ENCODE measurements at places on chromosomes 2 and 18.

- peak; percentile 79 for DNase-seq
These were observed 871.8 kb downstream of the SLC4A3 start for GRCh38 chr2:220499225-220499624.

DNA sequence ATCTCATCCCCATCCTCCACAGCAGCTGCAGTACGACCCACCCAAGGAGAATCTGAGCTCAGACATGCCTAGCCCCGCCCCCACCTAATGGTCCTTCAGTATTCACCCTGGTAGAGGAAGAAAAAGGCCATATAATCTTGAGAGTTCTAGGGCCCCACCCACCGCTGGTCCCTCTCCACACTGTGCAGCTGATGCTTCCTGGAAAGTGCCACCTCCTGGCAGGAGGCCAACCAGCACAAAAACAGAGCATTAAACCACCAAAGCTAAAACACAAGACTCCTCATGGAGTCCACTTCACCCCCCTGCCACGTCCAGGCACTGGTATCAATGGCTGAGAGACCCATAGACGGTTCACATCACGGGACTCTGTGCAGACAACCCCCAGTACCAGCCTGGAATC, 40.7 kb downstream of the MC4R start:
- DNase-seq: no peak

DNA sequence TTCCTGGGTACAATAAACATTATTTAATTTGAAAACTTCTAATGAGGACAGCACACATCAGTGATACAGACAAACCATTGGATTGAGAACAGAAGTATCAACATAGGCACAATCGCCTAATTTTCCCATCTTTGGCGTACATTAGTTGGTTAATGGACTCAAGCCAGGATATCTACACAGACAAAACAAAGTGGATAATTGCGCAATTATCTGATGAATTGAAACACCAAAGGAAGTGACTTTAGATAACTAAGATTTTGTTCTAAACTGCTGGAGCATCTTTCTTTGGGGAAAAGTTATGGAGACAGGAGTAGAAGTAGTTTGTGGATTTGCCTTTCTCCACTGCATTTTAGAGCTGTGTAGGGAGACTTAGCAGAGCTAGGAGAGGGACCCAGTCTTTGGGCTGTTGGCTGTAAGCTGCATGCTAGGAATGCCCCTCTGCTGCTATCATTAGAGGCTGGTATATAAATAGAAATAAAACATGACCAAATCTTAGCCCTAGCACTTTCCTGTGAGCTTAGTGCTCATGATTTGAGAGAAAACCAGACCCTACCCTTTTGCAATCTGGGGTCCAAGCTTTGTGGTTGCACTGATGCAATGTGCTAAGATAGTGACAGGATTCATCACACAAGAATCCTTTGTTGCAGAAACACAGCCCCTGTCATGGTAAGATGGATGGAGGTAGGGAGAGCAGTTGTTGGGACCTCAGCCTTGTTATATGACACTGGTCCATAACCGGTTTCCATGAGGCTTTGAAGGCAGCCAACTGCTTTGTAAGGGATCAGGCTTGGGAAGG, 264.5 kb upstream of the PIK3C3 start:
- no peak for DNase-seq

- peak; percentile 43 for DNase-seq
These were observed 66.9 kb downstream of the ATAD2B start for GRCh38 chr2:23859983-23860382.

GRCh38 chr2:214604861-214605260, 194.0 kb downstream of the VWC2L start:
- peak; percentile 59 for DNase-seq

- DNase-seq: no peak
These were observed 67.6 kb upstream of the RBBP8 start for GRCh38 chr18:22865354-22866116.

- no peak for DNase-seq
These were observed 112.2 kb downstream of the CPO start for GRCh38 chr2:207051385-207051965.

DNA sequence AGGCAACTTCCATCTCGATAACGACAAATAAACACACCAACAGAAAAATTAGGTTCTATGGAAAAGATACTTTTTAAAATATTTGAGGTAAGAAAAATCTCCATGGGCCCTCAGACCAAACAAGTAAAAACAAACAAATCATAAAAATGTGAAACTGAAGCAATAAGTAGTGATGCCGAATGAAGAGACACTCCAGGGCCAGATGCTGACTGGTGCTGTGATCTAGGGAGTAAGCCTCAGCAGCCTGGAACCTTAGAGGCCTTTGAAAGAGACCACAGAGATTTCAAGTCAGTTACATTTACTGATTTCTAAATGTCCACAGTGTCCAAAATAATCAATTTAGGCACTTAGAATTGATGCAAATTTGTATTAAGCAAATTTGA, 1144.7 kb downstream of the CNTNAP5 start:
- no peak for DNase-seq

DNA sequence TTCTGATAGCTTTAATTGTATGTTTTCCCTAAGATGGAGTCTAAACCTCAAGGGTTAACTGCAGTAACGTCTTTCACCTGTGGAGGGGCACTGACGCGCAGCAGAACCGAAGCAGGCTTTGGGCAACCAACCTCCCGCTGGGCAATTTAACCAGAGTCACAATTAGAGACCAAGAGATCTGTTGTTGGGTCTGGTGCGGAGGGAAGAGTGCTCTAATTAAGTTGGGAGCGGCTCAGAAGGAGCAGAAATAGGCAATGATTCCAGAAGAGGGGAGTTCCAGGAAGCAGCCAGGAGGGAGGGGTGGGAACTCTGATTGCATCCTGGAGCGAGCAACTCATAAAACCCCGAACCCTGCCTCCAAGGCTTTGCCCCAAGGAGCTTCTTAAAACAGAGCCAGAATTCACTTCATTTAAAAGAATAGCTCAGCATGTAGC, 245.8 kb downstream of the PAX3 start:
- no peak for DNase-seq

GRCh38 chr2:218230882-218231281, 13.9 kb downstream of the ARPC2 start:
- peak; percentile 54 for DNase-seq

DNA sequence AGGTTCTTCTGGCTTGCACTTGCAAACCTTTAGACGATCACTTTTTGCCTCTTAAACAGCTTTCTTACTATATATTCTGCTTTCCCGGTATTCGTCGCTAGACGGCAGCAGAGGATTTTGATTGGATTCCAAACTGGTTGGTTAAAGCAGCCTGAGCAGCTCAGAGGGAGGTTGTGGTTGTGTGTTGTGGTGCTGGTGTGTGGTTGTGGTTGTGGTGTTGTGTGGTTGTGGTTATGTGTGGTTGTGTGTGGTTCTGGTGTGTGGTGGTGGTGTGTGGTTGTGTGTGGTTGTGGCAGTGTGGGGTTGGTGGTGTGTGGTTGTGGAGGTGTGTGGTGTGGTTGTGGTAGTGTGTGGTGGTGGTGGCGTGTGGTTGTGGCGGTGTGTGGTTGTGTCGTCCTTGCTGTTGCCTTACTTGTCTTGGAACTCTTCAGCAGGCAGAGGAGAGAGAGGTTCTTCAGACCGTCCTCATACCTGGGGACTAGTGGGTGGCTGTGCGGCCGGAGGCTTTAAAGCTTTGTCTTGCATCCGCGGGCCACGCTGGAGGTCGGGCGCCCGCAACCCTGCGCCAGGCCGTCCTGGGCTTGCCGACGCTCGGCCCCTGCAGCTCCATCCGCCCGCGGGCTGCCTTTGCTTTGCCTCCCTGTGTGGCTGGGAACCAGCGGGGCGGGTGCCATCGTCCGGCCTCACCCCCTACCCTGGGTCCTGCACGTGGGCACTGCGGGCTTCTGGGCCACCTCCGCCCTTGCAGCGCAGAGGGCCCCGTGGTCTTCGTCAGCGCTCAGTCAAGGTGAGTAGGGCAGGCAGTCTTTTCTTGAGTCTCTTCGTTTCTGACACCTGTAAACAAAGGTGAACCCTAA, 190.8 kb downstream of the ARHGAP28 start:
- DNase-seq: peak; percentile 81

DNA sequence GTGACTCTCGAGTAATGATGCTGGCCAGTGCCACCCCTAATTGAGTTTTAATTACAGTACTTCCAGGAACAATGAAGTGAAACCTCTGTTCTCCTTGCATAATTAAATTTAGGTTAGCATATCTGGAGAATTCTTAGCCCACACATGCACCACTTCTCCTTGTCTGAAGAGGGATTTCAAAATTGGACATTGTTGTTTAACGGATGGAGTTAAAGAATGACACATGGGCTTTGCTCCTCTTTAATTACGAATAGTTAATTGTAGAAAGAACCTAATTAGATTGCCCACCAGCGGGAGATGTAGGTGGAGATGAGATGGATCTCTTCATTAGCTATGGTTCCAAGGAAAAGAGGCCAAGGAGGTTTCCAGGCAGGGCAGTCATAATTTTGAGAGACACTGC, 33.1 kb upstream of the EN1 start:
- DNase-seq: no peak

- no peak for DNase-seq
These were observed 435.4 kb downstream of the BCL11A start for GRCh38 chr2:60118061-60118460.

DNA sequence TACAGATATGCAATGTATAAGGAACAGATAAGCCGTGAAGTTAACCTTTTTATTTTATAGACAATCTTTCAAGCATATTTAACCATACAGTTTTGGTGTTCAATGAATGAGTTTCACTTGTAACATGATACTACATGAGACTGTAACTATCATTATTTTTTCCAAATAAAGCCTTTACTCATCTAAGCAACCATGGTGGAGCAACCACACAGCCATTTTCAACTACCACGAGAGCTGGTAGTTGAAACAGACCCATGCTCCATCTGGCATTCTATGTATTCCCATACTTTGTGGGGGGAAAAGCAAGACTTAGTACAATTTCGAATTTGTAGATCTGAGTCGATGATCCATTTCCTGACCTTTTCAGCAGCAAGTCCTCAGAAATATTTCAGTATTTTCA, 159.3 kb upstream of the RND3 start:
- DNase-seq: no peak

DNA sequence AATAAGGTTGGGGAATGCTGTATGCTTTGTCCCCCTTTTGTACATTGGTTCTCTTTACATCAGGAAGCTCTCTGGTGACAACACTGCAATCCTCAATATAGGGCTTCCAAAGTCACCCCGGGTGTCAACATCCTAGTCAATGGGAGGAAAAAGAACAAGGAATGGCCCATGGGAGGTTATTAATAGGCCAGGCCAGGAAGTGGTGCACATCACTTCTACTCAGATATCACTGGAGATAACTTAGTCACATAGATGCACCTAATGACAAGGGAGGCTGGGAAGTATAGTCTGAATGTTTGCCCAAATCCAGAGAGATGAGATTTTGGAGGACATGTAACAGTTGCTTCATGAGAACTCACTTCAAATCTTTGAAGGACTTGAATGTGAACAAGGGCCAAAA, 274.7 kb downstream of the DYSF start:
- DNase-seq: no peak

GRCh38 chr2:129606496-129607270, 372.8 kb upstream of the RAB6C start:
- no peak for DNase-seq

DNA sequence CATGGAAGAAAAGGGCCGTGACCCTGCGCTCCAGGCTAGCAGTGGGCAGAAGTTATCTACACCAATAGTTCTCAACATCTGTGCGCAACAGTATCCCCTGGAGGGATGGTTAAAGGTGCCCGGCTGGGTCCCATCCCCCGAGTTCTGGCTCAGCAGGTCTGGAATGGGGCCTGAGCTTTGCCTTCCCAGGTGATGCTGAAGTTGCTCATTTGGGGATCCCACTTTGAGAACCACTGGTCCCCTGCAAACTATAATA, 31.1 kb downstream of the DNMT3A start:
- DNase-seq: no peak

DNA sequence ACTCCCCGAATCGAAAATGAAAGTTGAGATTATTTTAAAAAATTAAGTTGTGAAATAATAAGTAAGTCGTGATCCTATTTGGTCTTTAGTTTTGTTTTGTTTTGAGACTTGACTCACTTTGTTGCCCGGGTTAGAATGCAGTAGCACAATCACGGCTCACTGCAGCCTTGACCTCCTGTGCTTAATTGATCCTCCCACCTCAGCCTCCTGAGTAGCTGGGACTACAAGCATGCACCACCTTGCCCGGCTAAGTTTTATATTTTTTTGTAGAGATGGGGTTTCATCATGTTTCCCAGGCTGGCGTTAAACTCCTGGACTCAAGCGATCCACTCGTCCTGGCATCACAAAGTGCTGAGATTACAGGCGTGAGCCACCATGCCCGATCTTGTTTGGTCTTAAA, 326.2 kb downstream of the MYCN start:
- DNase-seq: no peak

- DNase-seq: no peak
These were observed 41.8 kb downstream of the LDLRAD4 start for GRCh38 chr18:13260197-13260934.

- DNase-seq: peak; percentile 30
These were observed 81.6 kb downstream of the CDK15 start for GRCh38 chr2:201887773-201888425.

GRCh38 chr2:65710779-65711295, 278.4 kb upstream of the SPRED2 start:
- DNase-seq: no peak

DNA sequence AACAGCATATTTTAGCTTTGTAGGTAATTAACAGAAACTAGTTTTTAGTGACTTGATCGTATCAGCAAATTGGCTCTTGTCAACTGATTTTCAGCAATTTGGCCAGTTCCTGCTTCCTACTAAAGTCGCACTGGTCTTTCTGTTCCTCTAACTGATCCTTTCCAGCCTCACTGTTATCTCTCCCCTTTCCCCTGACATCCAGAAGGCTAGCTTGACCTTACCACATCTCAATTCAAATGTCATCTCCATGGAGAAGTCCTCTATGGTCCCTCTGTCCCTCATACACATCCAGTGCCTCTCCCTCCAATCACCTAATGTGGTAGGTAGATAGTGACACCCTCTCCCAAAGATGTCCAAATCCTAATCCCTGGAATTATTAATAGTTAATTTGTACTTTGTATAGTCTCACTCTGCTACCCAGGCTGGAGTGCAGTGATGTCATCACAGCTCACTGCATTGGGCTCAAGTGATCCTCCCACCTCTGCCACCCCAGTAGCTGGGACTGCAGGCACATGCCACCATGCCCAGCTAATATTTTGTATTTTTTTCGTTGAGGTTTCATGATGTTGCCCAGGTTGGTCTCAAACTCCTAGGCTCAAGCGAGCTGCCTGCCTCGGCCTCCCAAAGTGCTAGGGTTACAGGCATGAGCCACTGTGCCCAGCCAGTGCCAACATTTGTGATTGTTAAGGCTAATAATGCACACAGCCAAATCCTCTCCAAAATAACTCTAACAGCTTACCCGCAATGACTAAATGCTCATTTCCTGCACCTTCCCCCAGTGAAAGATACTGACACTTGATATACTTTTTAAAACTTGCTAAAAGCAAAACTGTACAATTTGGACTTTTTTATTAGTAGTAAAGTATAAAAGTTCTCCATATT, 16.9 kb downstream of the PSTPIP2 start:
- no peak for DNase-seq

- DNase-seq: no peak
These were observed 76.2 kb downstream of the ATAD2B start for GRCh38 chr2:23850564-23851256.

- peak; percentile 11 for DNase-seq
These were observed 299.0 kb upstream of the FBXO11 start for GRCh38 chr2:48205137-48205798.

GRCh38 chr18:9570255-9570654, 44.1 kb downstream of the PPP4R1 start:
- no peak for DNase-seq

Measured in adipocyte (in vitro differentiated cells).